ENCODE measurements at places on chromosomes 6 and 20. TPM values are rescaled to one million over a fixed set of nuclear protein-coding genes. Genes with fewer than 3 reads are reported as not detected.

- DNase-seq, result peak; percentile 67
Measured at GRCh38 chr6:81767163-81767891, 14.8 kb upstream of the TENT5A start.

DNA sequence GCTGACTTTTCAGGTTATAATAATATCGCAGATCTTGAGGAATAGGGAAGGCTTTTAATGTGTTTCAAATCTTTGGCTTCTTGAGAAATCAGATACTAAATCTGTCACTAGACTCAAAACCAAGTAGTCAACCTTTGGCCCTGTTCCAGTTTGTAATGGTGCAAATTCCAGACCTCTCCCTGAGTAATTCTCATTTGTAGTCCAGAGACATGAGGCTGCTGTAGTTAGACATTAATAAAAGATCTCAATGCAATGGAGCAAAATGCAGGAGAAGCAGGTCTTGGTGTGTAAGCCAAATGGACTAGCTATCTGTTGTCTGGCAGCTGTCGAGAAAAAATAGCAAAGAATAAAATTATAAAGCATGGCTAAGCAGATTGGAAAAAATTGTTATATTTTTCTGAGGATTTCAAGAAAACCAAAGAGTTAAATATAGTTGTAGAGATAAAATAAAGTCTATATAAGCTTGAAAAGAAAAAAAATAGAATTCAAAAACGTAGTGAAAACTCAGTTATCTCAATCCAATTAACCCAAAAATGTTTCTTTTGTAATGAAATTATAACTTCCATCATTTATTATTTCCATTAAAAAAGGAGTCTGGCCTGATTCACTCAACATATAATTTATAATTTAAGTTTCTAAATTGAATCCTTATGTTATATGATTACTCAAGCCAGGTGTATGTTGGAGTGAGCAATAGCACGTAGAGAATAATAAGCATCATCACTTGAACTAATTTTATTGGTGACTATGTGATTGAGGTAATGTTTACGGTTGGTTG, 161.5 kb upstream of the ADGRB3 start:
- no peak for DNase-seq

DNA sequence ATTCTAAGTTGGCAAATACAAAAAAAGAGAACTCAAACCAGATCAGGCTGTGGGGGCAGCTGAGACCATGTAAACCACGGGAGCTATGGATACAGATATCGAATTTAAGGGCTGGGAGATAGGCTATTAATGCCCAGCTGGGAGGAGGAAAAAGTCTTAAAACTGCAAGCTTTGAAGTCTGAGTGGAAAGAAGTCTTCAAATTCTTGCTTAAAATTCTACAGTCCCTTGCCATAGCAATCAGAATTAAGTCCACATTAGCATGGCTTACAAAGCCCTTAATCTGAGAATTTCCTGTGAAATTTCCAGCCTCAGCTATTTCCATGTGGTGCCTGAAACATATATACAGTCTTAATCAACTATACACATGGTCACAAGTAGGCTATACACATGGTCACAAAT, 465.0 kb upstream of the HSF2 start:
- no peak for DNase-seq

DNA sequence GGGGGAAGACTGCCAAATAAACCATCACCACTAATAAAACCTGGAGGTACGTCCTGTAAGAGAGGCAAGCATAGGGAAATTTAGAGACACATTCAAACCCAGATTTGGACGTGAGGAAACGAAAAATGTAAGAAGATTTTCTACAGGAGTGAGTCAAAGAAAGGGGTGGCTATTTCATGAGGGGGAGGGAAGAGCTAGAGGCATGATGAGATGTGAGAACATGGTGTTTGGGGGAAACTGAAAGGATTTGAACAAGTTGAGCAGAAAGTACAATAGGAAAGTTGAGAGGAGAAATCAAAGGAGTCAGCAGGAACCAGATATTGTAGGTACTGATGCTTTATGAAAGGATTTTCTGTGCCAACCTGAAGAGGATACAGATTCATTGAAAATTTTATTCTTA, 179.1 kb upstream of the HS3ST5 start:
- no peak for DNase-seq

GRCh38 chr6:169935348-169935718, 183.9 kb downstream of the ERMARD start:
- DNase-seq, result no peak

Gene PTK6
- total RNA-seq, result 8.3 TPM

DNA sequence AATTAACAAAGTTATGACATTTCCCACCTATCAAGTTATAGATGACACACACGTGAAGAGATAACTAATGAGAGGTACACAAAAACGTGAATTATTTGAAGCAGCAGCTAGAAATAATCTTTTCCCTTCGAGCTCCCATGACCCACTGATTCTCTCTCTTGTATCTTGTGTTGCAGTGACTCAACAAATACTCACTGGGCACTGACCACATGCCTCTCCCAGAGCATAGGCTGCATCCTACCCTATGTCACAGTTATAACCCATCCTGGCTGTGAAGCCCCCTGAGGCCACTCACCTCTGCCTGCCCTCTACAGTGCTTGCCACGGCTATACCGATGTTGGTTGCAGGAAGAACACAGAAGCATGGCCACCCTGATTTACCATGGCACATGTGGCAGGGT, 91.8 kb downstream of the INSM1 start:
- DNase-seq, result no peak

- no peak for DNase-seq
Measured at GRCh38 chr20:4056880-4057279, 41.5 kb upstream of the RNF24 start.

Gene SPATS1
- not detected for total RNA-seq

GRCh38 chr6:33686981-33687975, 24.2 kb downstream of the UQCC2 start:
- DNase-seq, result no peak

- DNase-seq, result no peak
Measured at GRCh38 chr6:158370805-158371204, 58.5 kb downstream of the TULP4 start.

DNA sequence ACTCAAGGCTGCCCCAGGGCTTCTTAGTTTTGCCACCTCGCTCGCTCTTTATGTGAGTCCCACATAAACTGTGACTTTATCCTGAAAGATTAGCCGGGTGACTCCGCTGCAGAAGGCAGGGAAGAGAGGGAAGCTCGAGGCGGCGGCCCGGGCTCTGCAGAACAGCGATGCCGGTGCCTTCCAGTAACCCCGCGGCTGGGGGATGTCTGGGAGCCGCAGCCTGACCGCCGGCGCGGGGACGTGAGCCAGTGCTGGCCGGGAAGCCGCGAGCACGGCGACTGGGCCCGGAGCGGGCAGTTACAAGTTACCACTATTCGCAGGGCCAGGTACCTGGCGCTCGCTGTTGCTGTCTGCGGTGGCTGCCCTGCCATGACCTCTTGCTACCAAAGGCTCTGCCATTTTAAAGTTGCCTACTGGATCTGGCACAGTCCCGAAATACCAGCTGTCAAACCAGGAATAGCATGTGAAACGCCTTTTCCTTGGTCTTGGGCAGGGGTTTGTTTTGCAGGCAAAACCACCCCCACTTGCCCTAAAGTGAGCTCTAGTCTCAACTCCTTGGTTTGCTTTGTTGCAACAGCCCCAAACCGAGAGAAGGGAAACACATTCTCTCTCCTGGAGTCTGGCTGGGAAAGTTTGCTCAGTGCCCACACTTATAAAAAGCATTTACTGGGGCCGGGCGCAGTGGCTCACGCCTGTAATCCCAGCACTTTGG, 124.0 kb upstream of the SLC2A12 start:
- DNase-seq, result peak; percentile 62

Gene SLC22A2
- total RNA-seq, result not detected

Gene VSX1
- not detected for total RNA-seq

Gene CALHM6
- total RNA-seq, result 2.0 TPM

Gene HMGCLL1
- total RNA-seq, result not detected

Gene SOX4
- 12.1 TPM for total RNA-seq

Gene SPO11
- not detected for total RNA-seq

Gene LY6G6D
- not detected for total RNA-seq

DNA sequence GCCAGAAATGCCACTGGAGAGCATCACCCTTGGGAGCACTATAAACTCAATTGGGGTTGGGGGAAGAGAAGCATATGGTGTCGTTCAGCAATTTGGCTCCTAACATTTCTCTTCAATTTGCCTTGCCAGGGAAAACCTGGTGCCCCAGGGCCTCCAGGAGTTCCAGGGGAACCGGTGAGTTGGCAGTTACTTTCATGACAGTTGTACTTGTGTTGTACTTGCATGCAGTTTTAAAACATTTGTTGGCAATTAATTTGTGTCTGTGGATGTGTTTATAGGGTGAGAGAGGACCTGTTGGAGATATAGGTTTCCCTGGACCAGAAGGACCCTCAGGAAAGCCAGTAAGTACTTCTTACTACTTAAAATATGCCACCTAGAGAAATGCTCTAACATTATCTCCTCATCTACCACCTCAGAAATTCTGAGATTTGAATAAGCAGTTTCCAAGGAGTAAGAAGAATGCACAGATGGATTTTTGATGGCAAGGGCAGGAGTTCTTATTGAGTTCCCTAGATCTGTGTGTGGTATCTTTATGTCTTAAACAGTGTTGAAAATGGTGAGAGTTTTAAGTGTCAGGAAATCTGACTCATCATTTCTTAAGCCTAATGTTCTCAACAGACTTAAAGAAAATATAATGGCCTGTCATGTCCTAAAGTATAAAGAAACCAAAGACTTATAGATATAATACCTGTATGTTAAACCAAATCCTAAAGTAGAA, 122.5 kb downstream of the COL9A1 start:
- DNase-seq, result no peak

Gene C6orf58
- not detected for total RNA-seq

Gene TRIM10
- 5.6 TPM for total RNA-seq

DNA sequence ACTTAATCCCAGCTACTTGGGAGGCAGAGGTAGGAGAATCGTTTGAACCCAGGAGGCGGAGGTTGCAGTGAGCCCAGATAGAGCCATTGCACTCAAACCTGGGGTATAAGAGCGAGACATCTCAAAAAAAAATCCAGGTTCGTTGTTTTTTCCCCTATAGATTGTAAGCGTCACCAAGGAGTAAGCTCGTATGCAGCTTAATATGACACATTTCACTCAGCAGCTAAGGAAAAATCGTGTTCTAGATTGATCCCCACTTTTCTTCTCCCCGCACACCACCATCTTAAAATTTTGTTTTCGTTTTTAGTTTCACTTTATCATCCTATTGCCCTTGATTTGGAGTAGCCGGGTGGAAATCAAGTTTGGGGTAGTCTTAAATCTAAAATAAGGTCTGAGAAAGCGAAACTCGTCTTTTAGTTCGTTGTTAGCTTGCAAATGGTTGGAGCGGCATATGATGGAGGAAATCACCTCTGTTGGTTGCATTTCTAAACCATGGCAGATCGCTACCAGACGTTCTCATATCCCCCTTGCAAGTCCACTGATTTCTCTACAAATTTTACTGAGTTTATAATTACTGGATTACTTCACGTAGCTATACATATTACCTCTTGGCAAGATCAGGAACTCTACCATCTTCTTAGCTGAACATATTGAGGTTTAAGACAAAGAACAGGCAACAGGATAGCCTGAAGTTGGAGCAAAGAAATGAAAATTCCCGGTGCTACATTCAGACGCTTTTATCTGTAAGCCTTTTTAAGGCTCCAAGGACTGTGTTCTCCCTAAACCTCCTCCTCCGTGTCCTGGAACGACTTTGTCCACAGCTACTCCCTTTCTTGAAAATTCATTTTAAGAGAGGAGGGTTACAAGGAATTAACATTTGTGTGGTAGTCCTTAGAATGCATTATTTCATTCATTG, 91.1 kb upstream of the BTN3A2 start:
- peak; percentile 20 for DNase-seq

DNA sequence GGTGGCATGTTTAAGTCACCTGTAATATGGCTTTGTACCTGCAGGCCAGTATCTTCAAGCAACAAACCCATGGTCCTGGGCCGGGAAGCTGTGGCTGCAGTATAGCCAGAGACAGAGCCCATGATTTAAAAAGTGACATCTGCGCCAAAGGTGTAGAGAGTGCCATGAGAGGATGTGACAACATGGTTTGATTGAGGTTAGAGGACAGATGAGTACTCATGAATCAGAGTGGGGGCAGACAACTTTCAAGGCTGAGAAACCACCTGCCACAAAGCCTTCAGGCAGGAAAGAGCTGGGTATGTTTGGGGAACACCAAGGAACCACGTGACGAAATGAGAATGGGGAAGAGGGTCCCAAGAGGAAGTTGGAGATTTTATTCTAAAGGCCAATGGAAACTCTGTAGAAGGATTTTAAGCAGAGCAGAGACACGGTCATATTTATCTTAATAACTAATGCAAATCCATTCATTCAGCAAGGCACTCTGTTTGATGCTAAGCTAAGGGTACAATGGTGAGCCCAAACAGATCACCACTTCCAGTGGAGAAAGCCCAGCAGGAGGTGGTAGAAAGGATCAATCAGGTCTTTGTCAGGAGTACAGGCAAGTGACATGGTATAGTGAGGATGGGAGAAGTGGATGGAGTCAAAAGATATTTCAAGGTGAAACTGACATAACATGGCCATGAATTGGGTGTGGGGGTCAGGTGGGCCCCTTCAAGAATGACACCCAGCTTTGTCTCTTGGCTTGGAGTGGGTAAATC, 3.4 kb upstream of the MICAL1 start:
- DNase-seq, result peak; percentile 61

Gene NKAIN2
- total RNA-seq, result not detected

DNA sequence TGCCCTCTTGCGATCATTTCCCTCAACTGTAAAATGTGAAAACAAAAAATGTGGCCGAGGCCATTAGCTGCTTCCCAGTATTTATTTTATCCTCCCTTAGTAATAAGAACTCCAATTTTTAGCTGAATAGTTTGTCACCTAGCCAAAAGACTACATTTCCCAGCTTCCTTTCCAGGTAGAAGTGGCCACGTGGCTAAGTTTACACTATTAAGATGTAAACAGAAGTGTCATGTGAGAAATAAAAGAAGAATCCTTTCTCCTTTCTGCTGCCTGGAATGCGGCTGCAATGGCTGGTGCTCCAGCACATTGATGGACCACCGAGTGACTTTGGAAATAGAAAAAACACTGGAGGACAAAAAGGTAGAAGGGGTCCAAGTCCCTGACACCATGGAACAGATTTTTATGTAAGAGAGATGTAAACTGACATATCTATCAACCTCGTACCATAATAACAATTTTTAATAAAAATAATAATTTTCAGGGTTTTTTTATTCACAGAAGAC, 268.8 kb downstream of the PKHD1 start:
- DNase-seq, result no peak

Gene MYT1
- not detected for total RNA-seq
